ENCODE measurements at places on chromosomes 2 and 18.

DNA sequence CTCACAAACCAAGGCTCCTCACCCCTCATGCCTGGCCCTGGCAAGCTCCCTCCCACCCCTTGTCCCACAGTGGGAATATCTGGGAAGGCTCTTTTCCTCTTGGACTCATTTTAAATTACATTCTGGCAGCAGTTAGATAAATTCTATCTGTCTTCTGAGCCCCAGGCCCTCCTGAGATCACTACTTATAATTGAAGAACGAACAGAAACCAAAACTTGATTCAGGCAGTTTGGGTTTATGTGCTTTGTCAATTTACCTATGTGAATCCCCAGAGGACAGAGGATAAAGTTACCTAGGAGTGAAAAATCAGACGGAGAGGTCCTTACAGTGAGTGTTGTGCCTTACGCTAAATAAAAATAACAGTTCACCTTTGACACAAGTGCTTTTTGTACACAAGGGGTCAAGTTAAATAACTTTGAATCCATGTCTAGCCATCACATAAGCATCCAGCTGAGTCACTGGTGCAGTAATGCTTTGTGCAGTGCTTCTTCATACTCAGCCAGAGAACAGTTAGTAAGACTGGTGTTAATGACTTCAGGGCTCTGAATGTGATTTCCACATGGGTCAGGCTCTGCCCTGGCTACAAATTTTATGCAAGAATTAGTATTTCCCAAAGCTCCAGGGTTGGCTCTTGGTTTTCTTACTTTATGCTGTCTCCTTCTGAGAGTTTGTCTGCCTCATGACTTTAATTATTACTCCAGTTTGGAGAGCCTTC is 329.3 kb downstream of the INSIG2 start:
- no peak for DNase-seq

DNA sequence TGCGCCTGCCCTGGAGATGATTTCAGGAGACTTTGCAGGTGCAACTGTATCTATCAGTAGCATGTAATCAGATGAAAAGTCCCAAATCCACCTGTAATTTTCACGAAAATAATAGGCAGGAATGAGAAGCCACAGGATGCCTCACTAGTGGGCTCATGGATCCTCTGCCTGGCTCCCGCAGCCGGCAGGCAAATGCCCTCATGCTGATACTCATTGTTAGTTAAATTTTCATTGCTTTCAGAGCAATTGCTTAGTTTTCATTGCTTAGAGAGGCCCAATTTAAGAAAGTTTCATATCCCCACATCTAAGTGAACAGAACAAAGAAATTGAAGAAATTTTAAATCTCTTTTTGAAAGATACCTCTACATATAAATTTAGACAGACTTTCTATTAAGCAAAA is 57.6 kb upstream of the CTDP1 start:
- DNase-seq = no peak

DNA sequence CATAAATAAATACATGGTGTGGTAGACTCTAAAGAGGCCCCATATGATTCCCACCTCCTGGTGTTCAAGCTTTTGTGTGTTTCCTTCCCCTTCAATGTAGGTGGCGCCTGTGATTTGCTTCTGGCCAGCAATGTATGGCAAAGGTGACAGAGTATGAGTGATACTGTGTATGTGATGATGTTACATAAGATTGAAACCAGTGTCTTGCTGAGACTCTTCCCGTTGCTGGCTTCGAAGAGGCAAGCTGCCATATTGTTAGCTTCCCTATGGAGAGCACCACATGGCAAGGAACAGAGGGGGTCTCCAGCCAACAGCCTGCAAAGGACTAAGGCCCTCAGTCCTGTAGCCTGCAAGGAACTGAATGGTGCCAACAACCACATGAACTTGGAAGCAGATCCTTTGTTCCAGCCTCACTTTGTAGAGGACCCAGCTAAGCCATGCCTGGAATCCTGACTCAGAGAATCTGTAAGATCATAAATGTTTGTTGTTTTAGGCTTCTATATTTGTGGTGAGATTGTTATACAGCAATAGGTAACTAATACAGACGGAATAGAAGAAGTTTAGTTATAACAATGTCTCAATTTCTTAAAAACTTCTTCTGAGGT is 1.7 kb upstream of the SMAD4 start:
- no peak for DNase-seq

DNA sequence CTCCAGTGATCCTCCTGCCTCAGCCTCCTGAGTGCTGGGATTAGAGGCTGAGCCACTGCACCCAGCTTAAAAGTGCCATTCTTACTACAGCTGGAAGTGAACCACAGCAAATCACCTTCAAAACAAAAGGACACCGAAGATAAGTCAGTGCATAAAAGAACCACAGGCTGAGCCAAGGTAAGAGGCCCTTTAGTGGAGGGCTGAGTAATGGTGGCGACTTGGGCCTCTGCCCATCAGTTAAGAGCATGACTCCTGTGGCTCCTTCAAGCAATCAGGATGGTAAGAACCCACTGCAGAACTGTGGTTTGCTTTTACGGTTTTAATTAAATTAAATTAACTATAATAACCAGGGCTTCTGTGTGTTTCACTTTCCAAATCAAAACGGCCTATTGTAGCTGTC is 75.1 kb downstream of the CTAGE1 start:
- DNase-seq = peak; percentile 35

GRCh38 chr2:164561416-164561815 is 59.9 kb downstream of the GRB14 start:
- DNase-seq = no peak

- DNase-seq = no peak
Observed at GRCh38 chr2:190323406-190323805, 3.8 kb upstream of the HIBCH start.

GRCh38 chr18:32770054-32770665 is 2.7 kb downstream of the KLHL14 start:
- DNase-seq = no peak

DNA sequence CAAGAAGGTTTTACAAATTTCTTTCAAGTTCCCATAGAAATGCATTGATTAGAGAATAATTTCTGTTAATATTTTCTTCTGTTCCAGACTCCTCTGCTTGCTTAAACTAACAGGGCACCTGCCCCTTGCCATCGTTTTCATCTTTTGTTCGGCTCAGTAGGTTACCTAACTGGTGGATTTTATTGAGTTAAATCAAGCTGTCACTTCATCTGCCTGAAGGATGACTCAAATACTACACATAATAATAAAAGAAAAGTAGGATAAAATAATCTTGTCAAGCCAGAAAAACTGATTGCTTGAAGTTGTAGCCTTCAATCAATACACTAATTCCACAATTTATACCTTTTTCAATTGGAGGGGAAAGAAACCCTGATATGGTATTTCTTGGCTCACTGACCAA is 234.0 kb downstream of the NR4A2 start:
- no peak for DNase-seq

GRCh38 chr2:8303322-8303832 is 378.5 kb upstream of the ID2 start:
- DNase-seq = no peak

- DNase-seq = no peak
Observed at GRCh38 chr2:174336501-174337336, 2.0 kb downstream of the SP9 start.

- no peak for DNase-seq
Observed at GRCh38 chr2:216830346-216830745, 29.5 kb downstream of the TNP1 start.

- no peak for DNase-seq
Observed at GRCh38 chr2:8457699-8458502, 224.0 kb upstream of the ID2 start.

DNA sequence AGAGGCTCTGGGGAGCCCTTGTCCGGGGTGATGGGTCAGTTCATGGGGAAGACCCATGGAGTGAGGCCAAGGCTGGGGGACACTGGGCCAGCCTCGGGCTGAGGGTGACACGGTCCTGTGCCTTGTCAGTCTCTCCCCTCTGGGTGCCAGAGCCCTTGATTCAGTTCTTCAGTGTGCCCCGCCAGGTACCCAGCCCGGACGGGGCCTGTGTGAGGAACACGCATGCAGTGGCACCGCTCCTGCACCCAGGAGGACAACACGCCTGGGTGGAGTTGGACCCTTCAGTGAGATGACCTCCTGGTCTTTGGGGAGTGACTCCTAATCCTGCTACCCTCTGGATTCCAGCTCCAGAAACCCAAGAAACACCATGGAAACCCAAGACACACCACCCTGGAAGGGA is 264.4 kb downstream of the LOXHD1 start:
- DNase-seq = no peak

- no peak for DNase-seq
Observed at GRCh38 chr2:25833566-25833965, 44.7 kb downstream of the ASXL2 start.

- peak; percentile 73 for DNase-seq
Observed at GRCh38 chr2:235669269-235669831, 175.5 kb downstream of the AGAP1 start.

DNA sequence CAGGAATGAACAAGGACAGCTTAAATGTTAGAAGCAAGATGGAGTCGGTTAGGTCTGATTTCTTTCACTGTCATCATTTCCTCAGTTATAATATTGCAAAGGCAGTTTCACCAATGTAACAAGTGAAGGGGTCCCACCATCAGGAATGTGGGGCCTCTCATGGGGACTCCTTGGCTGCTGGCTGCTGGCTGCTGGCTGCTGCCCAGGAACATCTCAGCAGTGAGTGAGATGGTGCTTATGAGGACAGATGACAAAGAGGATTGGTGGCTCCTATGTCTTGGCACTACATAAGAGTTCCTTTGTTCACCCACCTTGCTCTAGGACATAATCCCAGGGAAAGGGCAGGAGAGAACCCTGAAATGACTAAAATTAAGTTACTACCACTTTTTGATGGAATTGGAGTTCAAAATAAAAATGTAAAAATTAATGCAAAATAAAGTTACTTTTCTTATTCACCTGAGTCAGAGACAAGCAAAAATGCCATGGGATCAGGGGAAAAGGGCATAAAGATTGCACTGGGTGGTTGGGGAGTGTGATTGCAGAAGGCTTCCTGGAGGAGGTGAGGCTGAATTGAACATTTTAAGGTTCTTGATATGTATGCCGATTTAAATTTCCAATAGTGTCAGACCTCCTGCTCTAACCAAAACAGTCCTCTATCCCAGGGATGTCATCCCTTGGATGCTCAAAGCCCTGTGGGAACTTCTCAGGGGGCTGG is 23.4 kb downstream of the TMEM177 start:
- no peak for DNase-seq

DNA sequence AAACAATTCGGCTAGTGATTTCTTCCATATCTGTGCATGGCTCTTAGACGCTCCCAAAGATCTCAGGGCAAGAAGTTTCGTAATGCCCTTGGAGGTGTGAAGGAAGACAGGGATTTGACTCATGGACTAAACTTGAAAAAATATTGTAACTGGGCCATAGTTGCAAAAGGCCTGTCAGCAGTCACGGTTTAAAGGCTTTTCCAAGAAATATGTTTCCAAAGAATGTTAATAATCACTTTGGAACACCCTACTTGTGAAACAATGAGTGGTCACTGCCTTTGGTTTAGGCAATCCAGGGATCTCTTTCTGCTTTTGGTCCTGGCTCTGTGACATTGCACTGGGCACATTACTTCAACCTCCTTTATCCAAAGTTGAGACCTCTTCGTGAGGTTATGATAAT is 102.5 kb upstream of the RASGRP3 start:
- DNase-seq = no peak

GRCh38 chr2:100647709-100648108 is 84.9 kb downstream of the PDCL3 start:
- no peak for DNase-seq

DNA sequence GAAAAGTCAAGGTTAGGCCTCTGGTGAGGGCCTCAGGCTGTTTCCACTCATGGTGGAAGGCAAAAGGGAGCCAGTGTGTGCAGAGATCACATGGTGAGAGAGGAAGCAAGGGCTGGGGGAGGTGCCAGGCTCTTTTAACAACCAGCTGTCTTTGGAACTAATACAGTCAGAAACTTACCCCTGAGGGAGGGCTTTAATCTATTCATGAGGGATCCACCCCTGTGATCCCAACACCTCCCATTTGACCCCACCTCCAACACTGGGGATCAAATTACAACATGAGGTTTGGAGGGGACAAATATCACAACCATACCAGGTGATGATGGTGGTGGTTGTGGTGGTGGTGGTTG is 10.9 kb downstream of the POLI start:
- DNase-seq = no peak
